ENCODE measurements at places on chromosomes 1 and 21. TPM values are rescaled to one million over a fixed set of nuclear protein-coding genes. Genes with fewer than 3 reads are reported as not detected.

- no peak for DNase-seq
Observed at GRCh38 chr1:24567792-24568388, 12.0 kb downstream of the NCMAP start.

GRCh38 chr1:79726321-79726720 lies 719.8 kb upstream of the ADGRL4 start:
- no peak for DNase-seq

DNA sequence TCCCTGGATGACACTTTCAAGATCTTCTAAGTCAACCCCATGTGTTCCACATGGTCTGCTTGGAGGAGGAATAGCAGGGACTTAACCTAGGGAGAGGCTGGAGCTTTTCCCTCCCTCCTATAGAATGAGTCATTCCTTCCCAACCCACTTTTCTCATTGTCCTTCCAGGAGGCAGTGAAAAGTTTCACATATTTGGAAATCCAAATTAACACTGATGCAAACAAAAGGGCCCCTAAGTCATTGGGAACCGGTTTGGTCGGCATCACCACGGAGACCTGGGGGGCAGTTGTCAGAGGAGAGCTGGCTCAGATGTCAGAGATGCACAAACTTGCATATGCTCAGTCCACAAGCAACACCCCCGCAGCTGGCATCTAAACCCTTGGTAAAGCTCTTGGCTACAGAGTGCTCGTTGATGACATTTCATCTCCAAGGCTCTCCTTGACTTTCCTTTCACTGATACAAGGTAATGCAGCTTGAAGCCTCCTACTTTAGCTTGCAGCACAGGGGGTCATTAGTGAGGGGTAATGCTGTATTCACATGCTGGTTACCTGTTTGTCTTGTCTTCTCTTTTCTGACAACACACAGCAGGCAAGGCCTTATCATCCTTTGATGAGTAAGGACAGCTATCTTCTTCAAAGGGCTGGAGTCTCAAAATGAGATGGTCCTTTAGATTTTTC lies 12.3 kb upstream of the LRRC8D start:
- peak; percentile 55 for DNase-seq

GRCh38 chr1:40662864-40663263 lies 2.6 kb downstream of the RIMS3 start:
- peak; percentile 75 for DNase-seq

DNA sequence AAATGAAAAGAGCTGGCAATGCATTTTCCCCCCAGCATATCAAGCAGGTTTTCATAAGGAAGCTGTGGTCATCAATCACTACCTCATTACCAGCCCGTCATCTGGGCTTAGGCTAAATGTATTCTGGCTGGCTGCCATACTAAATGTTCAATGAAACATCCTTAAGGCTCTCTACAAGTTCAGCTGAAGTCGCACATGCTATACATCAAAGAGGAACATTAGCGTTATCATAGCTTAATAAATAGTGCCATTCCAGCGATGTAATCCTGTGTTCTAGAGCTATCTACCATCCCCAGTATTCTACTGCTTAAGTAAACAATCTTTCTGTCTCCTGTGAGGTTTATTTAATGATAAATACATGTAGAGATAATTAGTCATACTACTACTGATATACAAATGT lies 288.8 kb downstream of the DPYD start:
- DNase-seq, result no peak

DNA sequence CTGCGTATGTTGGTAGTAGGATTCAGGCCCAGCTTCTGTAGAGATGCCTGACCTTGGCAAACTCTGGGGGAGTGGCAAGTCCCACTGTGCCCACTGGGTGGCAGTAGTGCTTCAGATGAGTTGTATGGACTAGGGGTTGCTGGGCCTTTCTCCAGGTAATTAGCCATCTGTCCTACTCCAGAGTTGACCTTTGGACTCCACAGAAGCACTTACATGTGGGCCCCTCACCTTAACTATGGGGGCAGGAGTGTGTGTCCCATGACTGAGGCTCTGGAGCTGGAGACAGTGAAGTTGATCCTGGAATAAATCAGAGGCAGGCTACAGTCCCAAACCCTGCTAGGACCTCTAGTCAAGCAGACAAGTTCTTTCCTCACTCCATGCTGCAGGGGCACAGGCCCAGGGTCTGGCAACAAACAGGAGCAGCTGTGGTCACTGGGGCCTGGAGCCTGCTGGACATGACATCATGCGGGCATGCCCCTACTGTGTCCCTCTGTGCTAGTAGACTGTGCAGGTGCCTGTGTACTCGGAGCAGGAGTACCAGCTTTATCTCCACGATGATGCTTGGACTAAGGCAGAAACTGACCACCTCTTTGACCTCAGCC lies 4.6 kb downstream of the DMAP1 start:
- DNase-seq, result peak; percentile 64

DNA sequence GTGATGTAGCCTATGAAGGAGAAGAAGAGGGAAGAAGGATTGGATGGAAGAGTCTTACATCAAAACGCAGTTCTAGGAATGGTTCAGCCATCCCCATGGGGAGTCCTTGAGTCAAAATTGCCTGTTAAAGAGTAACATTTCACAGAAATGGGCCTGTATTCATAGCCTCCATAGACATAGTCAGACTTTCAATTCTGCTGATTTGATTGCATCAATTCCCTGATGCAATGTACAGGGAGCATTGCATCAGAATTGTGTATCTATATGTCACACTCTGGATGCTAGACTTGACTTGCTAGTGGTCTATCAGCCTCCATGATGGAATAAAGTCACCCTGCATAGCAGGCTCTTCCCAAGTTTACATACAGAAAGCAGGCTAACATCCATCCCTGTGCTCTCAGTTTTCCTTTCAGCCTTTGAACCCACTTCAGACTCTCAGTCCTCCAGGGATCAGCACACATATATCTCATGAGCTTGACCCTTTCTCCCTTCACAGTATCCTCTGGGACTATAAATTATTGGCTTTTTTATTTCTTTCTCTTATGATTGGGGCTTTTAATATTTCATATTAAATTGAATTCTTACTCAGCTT lies 1111.7 kb upstream of the B3GALT2 start:
- DNase-seq, result no peak

GRCh38 chr1:91793877-91794276 lies 92.1 kb downstream of the TGFBR3 start:
- no peak for DNase-seq

DNA sequence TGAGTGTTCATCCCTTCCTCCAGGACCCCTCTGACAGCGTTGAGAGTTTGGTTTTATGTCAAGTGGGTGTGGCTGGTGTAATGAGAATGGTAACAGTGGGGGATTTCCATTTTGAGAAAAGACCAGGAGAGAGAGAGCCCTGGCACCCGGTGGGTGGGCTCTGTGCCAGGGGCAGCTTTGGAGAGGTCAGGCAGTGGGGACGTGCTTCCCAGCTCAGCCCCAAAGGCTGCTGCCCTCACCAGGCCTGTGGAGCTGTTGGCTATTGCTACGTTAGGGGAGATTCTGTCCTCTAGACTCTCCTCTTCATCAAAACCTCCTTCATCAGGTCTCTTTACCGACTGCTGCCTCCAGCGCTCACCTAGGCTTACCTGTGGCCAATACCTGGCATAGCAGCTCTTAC lies 176.3 kb downstream of the PTPRU start:
- DNase-seq, result no peak

DNA sequence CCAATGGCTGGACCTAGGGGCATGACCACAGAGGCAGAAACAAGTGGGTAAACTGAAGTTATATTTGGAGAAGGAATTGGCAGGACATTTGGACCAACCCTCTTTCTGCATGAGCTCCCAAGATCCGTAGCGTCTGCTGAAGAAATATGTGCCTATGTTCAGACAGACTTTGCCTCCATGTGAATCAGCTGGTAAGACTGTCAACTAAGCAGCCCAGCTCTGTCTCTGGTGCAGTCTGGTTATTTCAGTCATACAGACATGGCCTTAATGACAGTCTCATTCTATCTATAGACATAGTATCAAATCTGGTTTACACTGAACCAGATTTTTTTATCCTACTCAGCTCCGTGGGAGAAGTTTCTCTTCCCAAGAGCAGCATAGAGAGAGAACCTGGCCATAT lies 63.1 kb upstream of the PBX1 start:
- DNase-seq, result no peak

DNA sequence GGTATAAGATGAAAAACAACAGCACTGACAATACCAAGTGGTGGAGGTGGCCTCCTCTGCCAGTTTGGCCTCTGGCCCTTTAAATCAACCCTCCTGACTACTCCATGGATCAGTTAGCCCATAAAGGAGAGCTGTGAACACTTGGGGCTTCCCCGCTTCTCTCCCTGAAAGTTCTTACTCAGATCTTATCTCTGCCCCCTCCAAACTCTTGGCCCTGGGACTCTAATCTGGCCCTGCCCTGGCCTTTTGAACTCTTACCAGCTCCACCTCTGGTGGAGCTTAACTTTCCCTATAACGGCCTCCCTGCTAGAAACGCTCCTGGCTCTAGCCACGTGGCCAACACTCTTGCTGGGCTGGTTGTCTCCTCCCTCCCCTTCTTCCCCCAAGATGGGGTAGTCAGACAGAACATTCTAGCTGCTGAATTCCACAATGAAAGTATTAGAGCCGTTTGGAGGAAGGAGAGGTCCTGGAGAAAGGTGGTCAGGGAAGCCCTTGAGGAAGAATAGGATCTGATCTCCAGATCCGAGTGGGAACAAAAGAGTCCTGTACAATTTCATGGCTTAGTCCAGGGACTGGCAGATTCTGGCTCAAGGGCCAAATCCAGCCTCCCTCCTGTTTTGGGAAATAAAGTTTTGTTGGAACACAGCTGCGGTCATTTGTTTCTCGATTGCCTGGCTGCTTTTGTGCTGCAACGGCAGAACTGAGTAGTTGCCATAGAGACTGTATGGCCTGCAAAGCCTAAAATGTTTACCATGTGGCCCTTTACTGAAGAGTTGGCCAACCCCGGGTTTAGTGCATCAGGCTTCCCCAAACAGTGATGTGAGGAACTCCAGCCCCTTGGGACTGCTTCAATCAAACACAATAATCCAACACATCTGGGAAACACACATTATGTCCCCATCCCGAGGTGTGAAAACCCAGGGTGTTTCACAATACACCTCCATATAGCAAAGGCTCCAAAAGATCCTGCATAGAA lies 9.5 kb upstream of the PIGR start:
- DNase-seq, result no peak

Gene FCRL5
- total RNA-seq, result not detected

Gene AVPR1B
- not detected for total RNA-seq

Gene TBX15
- 0.20 TPM for total RNA-seq

Gene NUP210L
- 0.03 TPM for total RNA-seq

All from HT1080 (cell line).